Thyroid gland (tissue), 4 donors: ENCODE measurements at places on chromosomes 3 and 15.

- DNase-seq, result no peak
Observed at GRCh38 chr15:101366853-101367252, 71.8 kb upstream of the SNRPA1 start.

DNA sequence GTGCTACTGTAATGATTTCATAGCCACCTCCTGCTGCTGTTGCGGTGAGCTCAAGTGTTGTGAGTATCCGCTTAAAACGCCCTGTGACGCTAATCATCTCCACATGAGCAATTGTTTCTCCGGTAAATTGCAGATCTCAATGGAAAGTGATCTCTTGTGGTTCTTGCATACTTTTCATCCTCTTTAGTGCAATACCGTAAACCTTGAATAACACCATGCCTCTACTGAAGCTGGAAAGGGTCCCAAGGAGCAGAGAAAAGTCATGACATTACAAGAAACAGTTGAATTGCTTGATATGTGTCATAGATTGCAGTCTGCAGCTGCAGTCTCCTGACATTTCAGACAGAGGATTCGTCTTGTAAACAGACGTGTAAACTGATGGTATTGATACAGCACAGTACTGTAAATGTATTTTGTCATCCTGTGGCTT, 6.0 kb upstream of the CEMIP start:
- DNase-seq, result no peak

- no peak for DNase-seq
Observed at GRCh38 chr15:98003996-98004395, 43.5 kb downstream of the ARRDC4 start.

- DNase-seq, result peak; percentile 61
Observed at GRCh38 chr3:140942221-140943104, 827 bp downstream of the SLC25A36 start.

- no peak for DNase-seq
Observed at GRCh38 chr3:73786321-73786807, 161.6 kb upstream of the PDZRN3 start.

DNA sequence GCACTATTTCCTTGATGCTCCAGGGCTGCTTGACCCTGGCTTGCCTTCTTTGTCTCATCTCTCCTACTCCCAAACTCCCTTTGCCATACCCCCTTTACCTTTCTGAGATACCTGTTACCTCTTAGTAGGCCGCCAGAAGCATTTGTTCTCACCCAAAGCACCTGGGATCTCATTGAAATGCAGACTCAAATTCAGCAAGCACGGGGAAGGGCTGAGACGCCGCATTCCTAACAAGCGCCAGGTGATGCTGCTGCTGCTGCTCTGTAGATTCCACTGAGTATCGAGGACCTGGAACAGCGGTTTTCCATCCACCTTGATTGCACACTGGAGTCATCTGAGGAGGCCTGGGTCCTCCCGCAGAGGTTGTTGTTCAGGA, 91.8 kb downstream of the TMEM266 start:
- no peak for DNase-seq

- no peak for DNase-seq
Observed at GRCh38 chr15:98611808-98612207, 36.5 kb upstream of the IGF1R start.
